ENCODE measurements at places on chromosomes 3 and 15. TPM values are rescaled to one million over a fixed set of nuclear protein-coding genes. Genes with fewer than 3 reads are reported as not detected.

DNA sequence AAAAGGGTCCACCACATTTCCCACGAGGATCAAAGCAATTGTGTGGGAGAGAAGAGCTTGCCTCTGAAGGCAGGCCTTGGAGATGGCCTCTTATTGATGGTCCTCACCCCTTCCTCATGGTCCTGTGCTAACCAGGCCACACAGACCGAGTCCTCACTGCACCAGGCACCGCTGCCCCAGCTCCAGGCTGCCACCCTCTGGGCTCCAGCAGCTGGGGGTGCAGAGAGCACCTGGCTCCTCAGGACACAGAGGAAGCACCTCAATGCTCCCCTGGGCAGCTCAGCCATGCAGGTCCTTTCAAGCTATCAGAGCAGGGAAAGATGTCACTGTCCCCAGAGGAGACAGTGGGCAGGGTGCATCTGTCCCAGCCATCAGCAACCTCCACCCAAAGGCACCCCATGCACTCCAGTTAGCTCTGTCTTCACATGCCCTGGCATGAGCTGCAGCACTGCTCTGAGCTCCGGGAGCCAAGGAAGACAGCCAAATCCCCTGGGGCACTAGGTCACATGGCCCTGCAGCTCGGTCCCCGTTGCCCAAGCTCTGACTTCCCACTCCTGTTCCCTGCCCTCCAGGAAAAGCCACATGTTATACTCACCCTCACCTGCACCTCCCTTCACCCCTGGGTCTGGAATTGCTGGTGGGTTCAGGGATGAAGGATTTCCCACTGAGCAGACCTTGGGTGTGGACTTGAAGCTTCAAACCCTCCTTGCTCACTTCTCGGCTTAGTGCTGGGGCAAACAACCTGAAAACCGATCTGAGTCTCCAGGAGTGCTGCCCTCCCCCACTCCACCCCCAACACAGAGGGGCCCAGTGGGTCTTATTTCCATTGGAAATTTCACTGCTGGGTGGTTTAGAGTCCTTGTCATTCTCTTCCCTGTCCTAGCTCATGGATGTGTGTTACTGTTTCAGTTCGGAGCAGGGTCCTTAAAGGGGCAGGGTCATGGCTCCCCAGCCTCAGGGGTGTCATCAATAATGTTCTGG lies 32.6 kb downstream of the ALS2CL start:
- no peaks in the 10 kb centered on the region for H3K36me3 ChIP-seq
- no peak overlapping the region for H3K4me3 ChIP-seq
- H3K27me3 ChIP-seq: no peaks in the 10 kb centered on the region

- H3K27ac ChIP-seq: no peak overlapping the region
- H3K27me3 ChIP-seq: no peaks in the 10 kb centered on the region
- no peak overlapping the region for H3K4me3 ChIP-seq
- peaks cover 4% of the 10 kb centered on the region for H3K4me1 ChIP-seq
These were observed 44.6 kb downstream of the CDC25A start for GRCh38 chr3:48143567-48143966.

GRCh38 chr3:111412656-111413055 lies 129.3 kb upstream of the CD96 start:
- H3K36me3 ChIP-seq: no peaks in the 10 kb centered on the region

Gene ZBED2
- not detected for total RNA-seq

Gene IGSF10
- 0.16 TPM for total RNA-seq

Gene ITGB5
- total RNA-seq: 62.8 TPM

Data from gastrocnemius medialis (tissue), 4 donors.